Smooth muscle cell of the umbilical artery (primary cell): ENCODE measurements at places on chromosomes 2 and 18. TPM values are rescaled to one million over a fixed set of nuclear protein-coding genes. Genes with fewer than 3 reads are reported as not detected.

FOXI3 gene
- not detected in 2 replicates for total RNA-seq

LHCGR gene
- total RNA-seq, result under 0.01 TPM in 1 of 2 replicates, not detected in the other

GALNT13 gene
- total RNA-seq, result 2.7 TPM in 1 of 2 replicates, not detected in the other

MATN3 gene
- 3.0 and 3.7 TPM in 2 replicates for total RNA-seq

SERPINB12 gene
- total RNA-seq, result not detected in 2 replicates

AGXT gene
- total RNA-seq, result not detected in 2 replicates

ITGB6 gene
- 0.30 and 0.60 TPM in 2 replicates for total RNA-seq

PCGF1 gene
- total RNA-seq, result 18.2 and 28.2 TPM in 2 replicates

PLEKHH2 gene
- total RNA-seq, result 0.55 and 1.8 TPM in 2 replicates

IGFBP5 gene
- total RNA-seq, result 474 and 1,007 TPM in 2 replicates

GAL3ST2 gene
- total RNA-seq, result under 0.01 and 0.74 TPM in 2 replicates

DNER gene
- total RNA-seq, result 0.30 and 0.74 TPM in 2 replicates

PRSS56 gene
- total RNA-seq, result not detected in 2 replicates

TUBA4B gene
- total RNA-seq, result not detected in 2 replicates

DLX1 gene
- 0.55 TPM in 1 of 2 replicates, not detected in the other for total RNA-seq

APCDD1 gene
- not detected in 2 replicates for total RNA-seq

SNORC gene
- total RNA-seq, result 0.89 and 1.2 TPM in 2 replicates

CYBRD1 gene
- total RNA-seq, result 144 and 156 TPM in 2 replicates

SIX3 gene
- not detected in 2 replicates for total RNA-seq

BOK gene
- total RNA-seq, result 21.7 and 35.5 TPM in 2 replicates

KYNU gene
- 0.18 and 1.8 TPM in 2 replicates for total RNA-seq

DSG4 gene
- not detected in 2 replicates for total RNA-seq

FAP gene
- total RNA-seq, result 272 and 526 TPM in 2 replicates

DSC3 gene
- total RNA-seq, result 29.1 and 31.7 TPM in 2 replicates

ATG4B gene
- 46.9 and 81.8 TPM in 2 replicates for total RNA-seq

HOXD9 gene
- 2.7 and 3.6 TPM in 2 replicates for total RNA-seq

IL36G gene
- total RNA-seq, result not detected in 2 replicates

G6PC2 gene
- not detected in 2 replicates for total RNA-seq

FLACC1 gene
- total RNA-seq, result 0.89 and 1.7 TPM in 2 replicates

C2orf72 gene
- total RNA-seq, result 1.1 and 1.2 TPM in 2 replicates

DOK6 gene
- 10.4 and 15.3 TPM in 2 replicates for total RNA-seq

COL3A1 gene
- 4,191 and 14,422 TPM in 2 replicates for total RNA-seq

POLR1A gene
- total RNA-seq, result 13.1 and 29.9 TPM in 2 replicates

SMIM21 gene
- not detected in 2 replicates for total RNA-seq

FBLN7 gene
- total RNA-seq, result 0.18 and 0.30 TPM in 2 replicates

SH3YL1 gene
- total RNA-seq, result 53.7 and 61.0 TPM in 2 replicates

WDR35 gene
- 14.6 and 18.5 TPM in 2 replicates for total RNA-seq

CENPA gene
- 0.30 and 4.5 TPM in 2 replicates for total RNA-seq

CMPK2 gene
- 0.32 and 0.59 TPM in 2 replicates for total RNA-seq

EMX1 gene
- total RNA-seq, result not detected in 2 replicates

ERFE gene
- total RNA-seq, result 0.65 TPM in 1 of 2 replicates, not detected in the other
